ENCODE measurements at places on chromosomes 16 and 17. TPM values are rescaled to one million over a fixed set of nuclear protein-coding genes. Genes with fewer than 3 reads are reported as not detected.

The OTOP2 gene
- not detected for polyA plus RNA-seq

GRCh38 chr17:81549031-81549557 lies 3.1 kb downstream of the FAAP100 start:
- no peaks in the 10 kb centered on the region for H3K27me3 ChIP-seq
- no peak overlapping the region for H3K27ac ChIP-seq
- peaks cover 4% of the 10 kb centered on the region for H3K4me1 ChIP-seq
- H3K4me3 ChIP-seq = no peak overlapping the region

DNA sequence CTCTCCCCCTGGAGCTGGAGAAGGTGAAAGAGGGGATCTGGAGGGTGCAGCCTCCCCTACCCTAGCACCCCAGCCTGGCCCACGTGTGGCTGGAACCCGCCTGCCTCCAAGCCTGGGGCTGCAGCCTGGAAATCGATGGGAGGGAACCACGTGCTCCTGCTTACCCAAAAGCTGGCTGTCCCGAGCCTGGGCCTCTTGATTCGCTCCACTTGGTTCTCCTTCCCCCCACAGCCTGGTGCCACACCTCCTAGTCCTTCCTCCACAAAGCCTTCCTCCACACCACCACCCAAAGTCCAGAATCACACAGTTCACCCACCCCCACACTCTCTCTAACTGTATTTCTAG lies 29.3 kb downstream of the CFAP20 start:
- no peak overlapping the region for H3K27ac ChIP-seq
- H3K4me3 ChIP-seq = no peak overlapping the region
- H3K27me3 ChIP-seq = no peaks in the 10 kb centered on the region
- DNase-seq = no peak
- peaks cover 7% of the 10 kb centered on the region for H3K4me1 ChIP-seq

- H3K4me1 ChIP-seq = no peaks in the 10 kb centered on the region
- H3K36me3 ChIP-seq = no peaks in the 10 kb centered on the region
- DNase-seq = peak; percentile 12
- H3K27me3 ChIP-seq = no peaks in the 10 kb centered on the region
These were observed 58.2 kb downstream of the MAF start for GRCh38 chr16:79542237-79542774.

- H3K36me3 ChIP-seq = peaks cover 10% of the 10 kb centered on the region
- no peak overlapping the region for H3K27ac ChIP-seq
- H3K27me3 ChIP-seq = no peaks in the 10 kb centered on the region
- H3K4me3 ChIP-seq = no peak overlapping the region
- DNase-seq = no peak
- H3K4me1 ChIP-seq = peaks cover 10% of the 10 kb centered on the region
These were observed 4.9 kb downstream of the P3H4 start for GRCh38 chr17:41806685-41807445.

- H3K4me3 ChIP-seq = no peak overlapping the region
- H3K36me3 ChIP-seq = no peaks in the 10 kb centered on the region
- DNase-seq = no peak
- no peaks in the 10 kb centered on the region for H3K27me3 ChIP-seq
- no peaks in the 10 kb centered on the region for H3K4me1 ChIP-seq
These were observed 25.2 kb upstream of the CCL22 start for GRCh38 chr16:57333402-57333801.

The MYH8 gene
- polyA plus RNA-seq = not detected

GRCh38 chr17:22717211-22717610 lies 1024.9 kb downstream of the KCNJ18 start:
- no peaks in the 10 kb centered on the region for H3K27me3 ChIP-seq
- DNase-seq = no peak
- no peaks in the 10 kb centered on the region for H3K36me3 ChIP-seq
- H3K4me3 ChIP-seq = no peak overlapping the region
- H3K4me1 ChIP-seq = no peaks in the 10 kb centered on the region
- no peak overlapping the region for H3K27ac ChIP-seq

DNA sequence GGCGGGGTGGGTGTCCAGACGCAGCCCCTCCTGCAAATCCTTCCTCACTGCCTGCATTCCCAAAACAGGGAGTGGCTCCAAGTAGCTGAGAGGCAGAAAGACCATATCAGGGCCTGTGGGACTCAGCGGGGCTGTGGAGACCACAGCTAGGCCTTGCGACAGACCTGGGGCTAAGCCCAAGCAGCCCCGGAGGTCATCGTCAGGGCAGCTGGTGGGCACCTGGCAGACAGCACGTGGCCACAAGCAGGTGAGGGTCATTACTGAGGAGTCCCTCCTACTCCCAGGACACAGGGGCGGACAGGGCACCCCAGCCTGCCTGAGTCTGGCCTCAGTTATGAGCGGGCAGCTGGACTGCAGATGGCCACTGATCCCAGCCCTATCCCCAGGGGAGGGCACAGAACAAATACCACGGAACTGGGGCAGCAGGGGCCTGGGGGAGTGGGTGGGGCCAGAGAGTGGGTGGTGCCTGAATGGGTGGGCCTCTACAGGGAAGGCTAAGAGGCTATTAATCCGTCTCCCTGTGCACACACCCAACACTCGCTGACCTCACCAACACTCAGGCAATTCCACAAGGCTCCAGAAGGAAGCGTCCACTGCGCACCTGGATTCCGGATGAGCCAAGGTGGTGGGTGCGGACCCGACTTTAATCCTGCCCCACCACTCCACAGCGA lies 8.5 kb downstream of the HS3ST6 start:
- no peaks in the 10 kb centered on the region for H3K4me1 ChIP-seq
- no peak overlapping the region for H3K27ac ChIP-seq
- no peak for DNase-seq
- H3K36me3 ChIP-seq = no peaks in the 10 kb centered on the region

GRCh38 chr17:82403662-82404660 lies 14.2 kb upstream of the HEXD start:
- no peaks in the 10 kb centered on the region for H3K4me1 ChIP-seq
- H3K36me3 ChIP-seq = no peaks in the 10 kb centered on the region
- no peak for DNase-seq
- no peak overlapping the region for H3K27ac ChIP-seq
- no peak overlapping the region for H3K4me3 ChIP-seq

DNA sequence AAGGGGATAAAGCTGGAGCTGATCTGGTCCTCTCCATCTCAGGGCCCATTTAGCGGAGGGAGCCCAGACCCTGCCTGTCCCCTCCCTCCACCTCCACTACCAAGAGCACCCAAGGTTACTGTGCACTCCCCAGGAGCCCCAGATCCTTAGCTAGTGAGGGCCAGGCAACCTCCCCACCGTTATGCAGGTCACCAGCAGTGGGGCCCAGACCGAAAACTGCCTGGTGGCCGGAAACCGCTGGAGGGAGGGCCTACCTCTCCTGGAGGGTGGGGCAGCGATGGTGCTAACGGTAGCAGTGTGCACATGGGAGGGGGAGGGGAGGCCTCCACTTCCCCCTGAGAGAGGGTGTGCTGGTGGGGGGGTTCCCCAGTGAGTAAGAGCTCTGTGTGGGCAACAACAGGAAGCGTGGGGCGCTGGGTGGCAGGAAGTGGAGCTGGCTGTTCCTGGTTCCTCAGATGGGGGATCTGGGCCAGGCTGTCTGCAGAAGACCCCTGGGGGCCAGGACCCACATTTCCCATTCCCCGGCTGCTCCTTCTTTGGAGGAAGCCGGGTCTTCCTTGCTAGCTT lies 4.4 kb downstream of the FMNL1 start:
- no peak overlapping the region for H3K27ac ChIP-seq
- H3K36me3 ChIP-seq = no peaks in the 10 kb centered on the region
- H3K27me3 ChIP-seq = peaks cover 14% of the 10 kb centered on the region
- H3K4me1 ChIP-seq = no peaks in the 10 kb centered on the region
- no peak overlapping the region for H3K4me3 ChIP-seq

The CPHXL2 gene
- polyA plus RNA-seq = not detected

The TNFAIP1 gene
- 36.9 TPM for polyA plus RNA-seq

DNA sequence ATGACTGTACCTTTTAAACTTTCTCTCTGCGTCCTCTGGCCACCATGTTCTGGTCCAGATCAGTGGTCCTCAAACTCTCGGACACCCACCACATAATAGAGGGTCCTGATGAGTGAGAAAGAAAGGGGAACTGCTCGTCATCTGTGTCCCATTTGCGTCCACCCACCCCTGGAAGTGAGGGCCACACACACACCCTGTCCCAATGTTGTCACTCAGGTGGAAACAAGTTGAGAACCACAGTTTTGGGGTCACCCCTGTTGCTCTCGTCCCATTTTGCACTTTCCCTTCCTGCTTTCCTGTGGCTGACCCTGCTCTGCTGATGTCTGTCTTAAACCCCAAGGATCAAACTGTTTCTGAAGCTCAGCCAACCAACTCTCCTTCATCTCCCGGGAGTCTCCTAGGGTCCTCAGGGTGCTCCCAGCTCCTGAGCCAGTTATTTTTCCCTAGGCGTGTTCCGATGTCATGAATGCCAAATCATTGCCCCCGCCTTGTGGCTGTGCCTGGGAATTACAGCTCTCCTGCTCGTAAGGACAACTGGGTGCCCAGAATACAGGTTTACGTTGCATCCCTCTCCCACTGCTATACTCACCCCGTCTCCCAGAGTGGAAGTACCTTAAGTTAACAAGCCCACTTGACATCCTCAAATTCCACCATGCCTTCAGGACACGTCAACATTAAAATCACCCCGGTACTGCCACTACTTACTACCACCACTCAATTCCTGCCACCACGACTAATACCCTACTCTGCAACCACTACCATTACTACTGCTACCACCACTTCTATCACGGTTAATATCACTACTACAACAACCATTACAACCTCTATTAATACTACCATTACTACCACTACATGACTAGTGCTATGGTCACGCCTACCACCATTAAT lies 26.0 kb upstream of the HNF1B start:
- no peak overlapping the region for H3K4me3 ChIP-seq
- H3K4me1 ChIP-seq = no peaks in the 10 kb centered on the region
- no peaks in the 10 kb centered on the region for H3K27me3 ChIP-seq

GRCh38 chr17:21018894-21019293 lies 23.9 kb downstream of the USP22 start:
- H3K36me3 ChIP-seq = peaks cover 32% of the 10 kb centered on the region
- no peaks in the 10 kb centered on the region for H3K27me3 ChIP-seq
- DNase-seq = no peak
- no peak overlapping the region for H3K4me3 ChIP-seq
- no peak overlapping the region for H3K27ac ChIP-seq

DNA sequence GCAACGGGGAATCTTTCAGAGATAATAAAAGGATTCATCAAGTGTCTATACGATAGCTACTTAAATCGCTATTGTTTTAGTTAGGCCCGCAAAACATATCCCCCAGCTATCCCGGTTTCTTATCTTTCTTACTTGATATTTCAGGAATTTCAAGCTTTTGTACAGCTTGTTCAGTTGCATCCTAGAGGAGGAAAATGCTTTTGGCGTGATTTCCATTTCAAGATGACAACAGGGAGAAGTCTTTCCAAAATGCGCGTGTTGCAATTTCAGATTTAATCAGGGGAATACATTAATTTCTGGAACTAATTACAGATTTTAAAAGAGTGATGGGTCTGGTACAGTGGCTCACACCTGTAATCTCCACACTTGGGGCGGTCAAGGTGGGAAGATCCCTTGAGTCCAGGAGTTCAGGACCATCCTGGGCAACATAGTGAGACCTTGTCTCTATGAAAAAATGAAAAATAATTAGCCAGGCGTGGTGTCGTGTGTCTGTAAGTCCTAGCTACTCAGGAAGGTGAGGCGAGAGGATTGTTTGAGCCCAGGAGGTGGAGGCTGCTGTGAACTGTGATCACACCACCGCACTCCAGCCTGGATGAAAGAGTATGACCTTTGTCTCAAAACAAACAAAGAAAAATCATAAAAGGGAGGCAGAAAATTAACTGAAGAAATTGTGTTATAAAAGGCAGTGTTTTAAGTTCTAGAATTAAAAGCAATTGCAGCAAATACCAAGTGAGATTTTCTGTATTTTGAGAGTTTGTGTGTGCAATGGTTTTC lies 546.1 kb downstream of the MAF start:
- no peaks in the 10 kb centered on the region for H3K27me3 ChIP-seq
- DNase-seq = peak; percentile 49
- no peak overlapping the region for H3K27ac ChIP-seq
- no peaks in the 10 kb centered on the region for H3K36me3 ChIP-seq

The TMEM94 gene
- 40.0 TPM for polyA plus RNA-seq

- peaks cover 12% of the 10 kb centered on the region for H3K4me1 ChIP-seq
- H3K27ac ChIP-seq = peak within 1 kb of the TSS; percentile 98
- H3K4me3 ChIP-seq = peak within 1 kb of the TSS; percentile 70
- H3K27me3 ChIP-seq = no peaks in the 10 kb centered on the region
These were observed at the start of gene ZBTB4 for GRCh38 chr17:7479213-7480088. ZBTB4 (minus strand) TSS chr17:7479631; CDS start chr17:7466801, 12,830 bp downstream.

The KRTAP3-3 gene
- polyA plus RNA-seq = not detected

The MT1A gene
- polyA plus RNA-seq = 66.7 TPM

DNA sequence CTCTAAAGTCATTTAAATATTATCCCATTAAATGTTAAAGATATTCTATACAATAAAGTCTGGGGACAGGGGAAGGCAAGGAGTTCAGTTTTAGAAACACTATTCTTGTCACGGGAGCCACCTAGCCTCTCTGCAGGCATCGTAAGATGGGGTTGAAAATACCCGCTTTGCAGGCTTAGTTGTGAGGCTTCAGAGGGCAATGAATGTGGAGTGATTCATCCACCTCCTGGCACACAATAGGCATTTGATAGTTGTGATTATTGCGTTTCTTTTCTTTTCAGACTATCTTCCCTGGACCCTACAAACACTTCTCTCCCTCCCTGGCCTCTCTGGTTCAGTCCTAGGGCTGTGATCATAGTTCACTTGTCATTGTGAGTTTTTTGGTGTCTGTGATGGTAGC lies 19.6 kb downstream of the GLP2R start:
- DNase-seq = no peak
- H3K27ac ChIP-seq = no peak overlapping the region
- H3K4me3 ChIP-seq = no peak overlapping the region
- H3K4me1 ChIP-seq = peaks cover 13% of the 10 kb centered on the region
- H3K36me3 ChIP-seq = no peaks in the 10 kb centered on the region

DNA sequence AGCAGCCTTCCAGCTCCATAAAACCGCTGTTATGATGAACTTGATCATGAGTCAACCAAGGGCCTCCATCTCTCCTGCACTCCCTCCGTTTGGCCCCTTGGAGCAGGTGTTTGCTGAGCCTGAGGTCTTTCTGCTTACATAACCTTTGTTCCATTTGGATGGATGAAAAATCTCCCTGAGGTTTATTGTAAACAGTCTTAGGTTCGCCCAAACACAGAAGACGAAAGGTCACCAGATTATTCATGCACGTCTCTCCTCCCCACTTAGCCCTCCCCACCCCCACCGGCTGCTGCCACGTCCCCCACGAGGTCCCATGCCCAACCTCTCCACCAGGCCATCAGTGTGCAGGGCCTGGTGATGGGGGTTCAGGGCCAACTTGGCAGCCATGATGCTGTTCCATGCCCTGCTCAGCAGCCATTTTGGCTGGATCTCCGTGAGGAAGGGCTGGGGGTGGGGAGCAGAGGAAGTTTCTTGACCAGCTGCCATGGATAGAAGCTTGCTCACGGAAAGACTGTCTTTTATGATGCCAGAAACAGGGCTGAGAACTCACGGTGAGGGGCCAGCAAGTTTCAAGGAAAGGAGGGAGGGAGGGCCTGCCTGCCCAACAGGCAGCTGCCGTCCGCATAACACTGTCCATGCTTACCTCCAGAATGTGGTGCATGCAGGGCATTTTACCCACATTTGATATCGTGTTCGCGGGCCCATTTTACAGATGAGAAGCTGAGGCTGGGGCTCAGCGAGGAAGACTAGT lies 47.8 kb upstream of the FOXF1 start:
- H3K36me3 ChIP-seq = no peaks in the 10 kb centered on the region
- H3K4me3 ChIP-seq = no peak overlapping the region
- no peak overlapping the region for H3K27ac ChIP-seq
- peaks cover 5% of the 10 kb centered on the region for H3K27me3 ChIP-seq
- no peaks in the 10 kb centered on the region for H3K4me1 ChIP-seq

GRCh38 chr16:65406933-65407332 lies 285.1 kb upstream of the CDH11 start:
- H3K27me3 ChIP-seq = no peaks in the 10 kb centered on the region
- H3K27ac ChIP-seq = no peak overlapping the region
- H3K4me3 ChIP-seq = no peak overlapping the region
- no peak for DNase-seq
- no peaks in the 10 kb centered on the region for H3K36me3 ChIP-seq

Data from lung (tissue), 17 donors.